ENCODE measurements at places on chromosomes 16 and 17.
A peak's percentile ranks its signal among the peaks of the same experiment; 100 is the strongest.

DNA sequence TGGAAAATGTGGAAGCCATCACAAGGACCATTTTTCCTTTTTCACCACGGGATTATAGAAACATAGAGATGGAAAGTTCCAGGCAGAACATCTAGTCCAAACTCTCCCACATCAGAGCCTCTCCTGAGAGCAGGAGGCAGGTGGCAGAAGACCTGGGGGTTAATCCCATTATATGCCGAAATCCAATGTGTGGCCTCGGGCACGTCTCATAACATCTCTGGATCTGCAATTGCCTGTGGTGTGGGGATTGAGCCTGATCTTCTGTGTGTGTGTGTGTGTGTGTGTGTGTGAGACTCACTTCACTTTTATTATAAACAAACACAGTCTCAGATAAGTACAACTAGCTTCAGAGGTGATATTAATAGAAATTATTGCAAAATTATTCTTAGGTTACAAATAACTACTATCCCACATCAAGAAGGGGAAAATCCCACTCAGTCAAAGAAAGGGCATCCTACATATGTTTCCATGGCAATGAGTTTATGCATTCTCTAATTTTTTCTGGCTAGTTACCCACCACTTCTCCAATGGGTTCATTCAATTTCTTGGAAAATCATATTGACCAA lies 199.1 kb downstream of the FOXL1 start:
- no peak for DNase-seq

GRCh38 chr17:26773189-26774188 lies 520.4 kb upstream of the WSB1 start:
- no peak for DNase-seq

DNA sequence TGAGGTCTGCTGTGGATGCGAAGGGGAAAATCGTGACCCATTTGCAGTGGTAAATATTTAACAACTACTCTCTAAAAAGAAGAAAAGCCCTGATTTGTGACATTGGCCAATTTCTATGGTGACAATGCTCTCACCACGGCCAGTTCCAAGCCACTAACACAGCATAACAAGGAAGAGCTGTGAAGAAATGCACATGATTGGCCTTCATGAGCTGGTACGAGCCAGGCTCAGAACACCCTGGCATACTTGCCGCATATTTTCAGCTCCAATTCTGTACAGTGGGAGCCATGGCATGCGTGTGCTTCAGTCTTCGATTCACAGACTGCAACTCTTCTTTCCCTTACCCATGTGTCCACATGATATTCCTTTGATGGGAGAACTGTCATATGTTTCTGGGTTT lies 363.9 kb upstream of the CDH5 start:
- no peak for DNase-seq

- DNase-seq = no peak
Measured at GRCh38 chr17:61306003-61306402, 93.6 kb upstream of the TBX2 start.

- peak; percentile 92 for DNase-seq
Measured at GRCh38 chr17:1714980-1715802, 5.0 kb upstream of the TLCD2 start.

GRCh38 chr16:86398622-86399021 lies 111.7 kb upstream of the FOXF1 start:
- DNase-seq = peak; percentile 30
